Fibroblast of mammary gland (primary cell): ENCODE measurements at places on chromosomes 16 and 17.

DNA sequence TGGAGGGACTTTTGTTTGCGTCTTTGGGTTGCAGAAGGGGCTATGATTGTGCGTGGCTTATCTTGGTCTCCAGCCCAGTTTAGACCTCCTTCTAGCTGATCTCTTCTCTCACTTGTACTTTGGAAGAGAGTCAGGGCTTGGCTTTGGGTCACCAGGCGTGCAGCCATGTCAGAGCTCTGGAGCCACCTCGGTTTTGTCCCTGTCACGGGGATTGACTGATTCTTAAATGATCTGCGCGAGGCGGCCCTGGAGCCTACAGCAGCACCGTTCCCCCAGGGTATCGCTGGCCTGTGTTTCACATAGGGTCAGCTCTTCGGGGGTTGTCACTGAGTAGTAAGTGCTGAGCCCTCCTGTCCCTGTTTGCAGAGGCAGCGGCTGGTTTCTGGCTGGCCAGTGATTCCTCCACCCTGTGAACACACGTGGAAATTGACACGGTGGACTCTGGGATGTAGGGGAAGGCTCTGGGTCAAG lies 209.8 kb upstream of the CHMP6 start:
- DNase-seq, result no peak

GRCh38 chr16:1182316-1182671 lies 29.4 kb downstream of the CACNA1H start:
- peak; percentile 51 for DNase-seq

DNA sequence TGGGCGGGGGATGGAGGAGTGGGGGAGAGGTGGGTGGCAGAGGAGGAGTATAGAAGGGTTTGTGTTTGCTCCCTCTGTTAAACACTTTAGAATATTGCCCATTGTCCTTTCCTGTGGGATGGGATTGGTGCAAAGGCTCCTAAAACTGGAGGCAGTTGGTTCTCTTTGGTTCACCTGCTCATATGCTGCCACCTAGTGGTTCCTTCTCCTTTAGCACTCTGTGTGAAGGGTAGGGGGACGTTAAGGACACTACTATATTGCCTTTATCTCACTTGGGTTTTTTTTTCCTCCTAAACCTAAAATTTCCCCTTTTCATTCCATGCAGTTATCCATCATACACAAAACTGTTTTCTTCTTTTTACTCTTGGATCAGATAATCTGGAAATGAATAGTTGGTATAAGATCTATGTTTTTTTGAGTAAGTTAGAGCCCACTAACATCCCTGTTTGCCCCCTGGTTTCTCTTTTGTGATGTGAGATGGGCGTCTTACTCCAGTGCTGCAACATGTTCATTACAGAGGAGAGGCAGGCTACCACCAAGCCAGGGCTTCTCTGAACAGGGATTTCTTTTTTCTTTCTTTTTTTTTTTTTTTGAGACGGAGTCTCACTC lies 23.8 kb downstream of the SNX11 start:
- DNase-seq, result peak; percentile 72

DNA sequence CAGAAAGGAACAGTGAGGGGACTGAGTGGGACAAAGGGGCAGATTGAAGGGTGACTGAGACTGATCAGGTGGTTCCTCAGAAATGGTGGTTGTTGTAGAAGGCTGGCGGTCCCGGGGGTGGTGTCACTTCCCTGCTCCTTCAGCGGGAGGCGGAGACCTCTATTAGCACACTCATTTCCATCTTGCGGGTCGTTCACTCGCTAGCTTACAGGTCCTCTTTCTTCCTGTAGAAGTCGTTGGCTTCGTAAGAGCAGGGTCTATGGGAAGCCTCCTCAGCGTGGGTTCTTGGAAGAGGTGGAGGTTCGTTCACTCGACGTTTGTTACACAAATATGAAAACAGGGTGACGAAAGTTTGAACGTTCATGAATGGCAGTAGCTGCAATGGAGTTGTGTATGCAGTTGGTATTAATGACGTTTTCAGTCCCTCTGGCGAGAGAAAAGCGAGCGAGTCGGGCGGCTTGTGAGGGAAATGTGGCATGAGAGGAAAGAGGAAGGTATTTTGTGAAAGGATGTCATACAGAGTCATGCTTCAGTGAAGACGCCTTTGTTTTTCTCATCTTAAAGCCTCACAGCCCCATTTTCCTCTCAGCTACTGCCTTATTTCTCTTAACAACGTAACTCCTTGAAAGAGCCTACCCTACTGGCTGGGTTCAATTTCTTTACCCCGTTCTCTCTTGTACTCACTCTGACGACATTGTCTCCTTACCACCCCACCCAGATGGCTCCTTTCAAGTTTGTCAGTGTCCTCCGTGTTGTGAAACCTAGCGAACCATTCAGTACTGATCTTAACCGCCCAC lies 667 bp downstream of the EFCAB13 start:
- DNase-seq, result peak; percentile 52

GRCh38 chr16:733382-734207 lies 6.7 kb downstream of the HAGHL start:
- DNase-seq, result no peak

GRCh38 chr16:56898847-56899246 lies 33.1 kb upstream of the HERPUD1 start:
- no peak for DNase-seq

- no peak for DNase-seq
Measured at GRCh38 chr17:36632916-36633771, 31.8 kb downstream of the MRM1 start.

DNA sequence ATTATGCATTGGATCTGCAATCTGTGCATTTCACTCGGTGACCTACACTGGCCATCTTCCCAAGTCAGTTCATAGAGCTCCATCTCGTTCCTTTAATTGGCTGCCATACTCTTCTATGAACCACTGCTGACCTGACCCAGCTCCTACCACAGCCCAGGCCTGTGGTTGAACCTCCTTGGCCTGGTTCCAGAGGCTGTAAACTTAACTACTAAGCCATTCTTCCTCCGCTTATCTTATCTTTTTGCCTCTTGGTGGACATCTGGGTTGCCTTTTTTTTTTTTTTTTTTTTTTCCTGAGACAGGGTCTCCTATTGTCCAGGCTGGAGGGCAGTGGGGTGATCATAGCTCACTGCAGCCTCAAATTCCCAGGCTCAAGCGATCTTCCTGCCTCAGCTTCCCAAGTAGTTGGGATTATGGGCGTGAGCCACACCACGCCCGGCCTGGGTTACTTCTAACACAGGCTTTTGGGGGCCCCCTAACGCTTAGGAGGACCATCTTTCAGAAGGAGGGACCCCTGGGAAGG lies 18.3 kb downstream of the COQ7 start:
- peak; percentile 44 for DNase-seq

- DNase-seq, result no peak
Measured at GRCh38 chr16:50531359-50531758, 16.8 kb upstream of the NKD1 start.

- no peak for DNase-seq
Measured at GRCh38 chr16:57866529-57866918, 64.2 kb upstream of the KIFC3 start.

GRCh38 chr16:24729951-24730815 lies 732 bp downstream of the TNRC6A start:
- peak; percentile 32 for DNase-seq

GRCh38 chr17:2975469-2975958 lies 87.9 kb downstream of the OR1D5 start:
- peak; percentile 25 for DNase-seq

DNA sequence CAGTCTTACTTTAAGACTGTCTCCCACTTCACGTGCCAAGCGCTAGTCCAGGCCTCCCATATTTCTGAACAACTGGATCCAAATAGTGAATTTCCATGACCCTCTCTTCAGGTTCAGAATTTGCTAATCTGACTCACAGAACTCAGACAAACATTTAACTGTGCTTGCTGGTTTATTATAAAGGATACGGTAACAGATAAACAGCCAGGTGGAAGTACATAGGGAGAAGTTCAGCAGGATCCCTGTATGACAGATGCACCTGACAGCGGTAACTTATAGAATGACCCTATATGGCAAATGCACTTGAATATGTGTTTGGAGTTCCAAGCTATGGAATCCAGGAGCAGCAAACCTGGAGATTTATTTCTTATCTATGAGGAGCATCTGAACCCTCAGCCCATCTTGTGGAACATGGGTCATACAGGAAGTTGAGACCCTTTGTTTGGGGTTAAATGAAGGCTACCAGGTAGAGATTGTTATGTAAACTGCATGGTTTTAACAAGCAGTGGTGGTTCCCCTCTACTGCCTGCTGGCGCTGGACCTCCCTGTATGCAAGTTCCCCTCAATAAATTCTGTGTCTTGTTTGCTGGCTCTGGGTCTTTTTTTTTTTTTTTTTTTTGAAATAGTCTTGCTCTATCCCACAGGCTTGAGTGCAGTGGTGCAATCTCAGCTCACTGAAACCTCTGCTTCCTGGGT lies 622.6 kb downstream of the KCNJ2 start:
- no peak for DNase-seq

DNA sequence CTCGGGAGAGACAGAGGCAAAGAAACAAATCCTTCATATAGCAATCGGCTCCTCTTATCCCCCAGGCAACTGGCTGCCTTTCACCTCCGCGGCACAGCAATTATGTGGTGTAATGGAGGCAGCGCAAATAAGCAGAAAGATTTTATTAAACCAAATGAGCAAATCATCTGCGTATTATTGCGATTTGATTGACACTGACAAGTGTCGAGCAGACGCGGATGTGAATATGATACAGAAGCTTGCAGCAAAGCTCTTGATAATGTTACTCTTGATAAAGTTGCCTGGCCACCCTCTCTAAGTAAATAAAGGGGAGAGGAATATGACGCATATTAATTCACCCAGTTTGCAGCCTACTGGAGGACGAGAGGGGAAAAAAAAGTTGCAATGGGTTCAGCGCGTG lies 26.5 kb upstream of the AKTIP start:
- no peak for DNase-seq

DNA sequence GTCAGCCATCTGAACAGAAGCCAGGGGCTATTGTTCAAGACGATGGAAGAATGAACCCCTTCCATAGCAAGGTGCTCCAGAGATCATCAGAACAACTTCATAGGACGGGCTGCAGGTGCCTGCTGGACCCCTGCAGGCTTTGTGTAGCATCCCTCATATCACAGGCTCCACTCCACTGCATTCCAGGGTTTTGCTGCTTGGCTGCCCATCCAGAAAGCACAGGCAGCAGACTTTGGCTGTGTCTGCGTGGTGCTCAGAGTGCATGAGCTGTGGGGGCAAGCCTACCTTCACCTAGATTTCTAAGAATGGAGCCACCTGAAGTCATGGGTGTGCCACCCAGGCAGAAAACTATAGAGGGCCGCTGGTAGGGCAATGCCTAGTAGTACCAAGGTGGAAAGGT lies 93.9 kb upstream of the NLRP1 start:
- DNase-seq, result no peak

DNA sequence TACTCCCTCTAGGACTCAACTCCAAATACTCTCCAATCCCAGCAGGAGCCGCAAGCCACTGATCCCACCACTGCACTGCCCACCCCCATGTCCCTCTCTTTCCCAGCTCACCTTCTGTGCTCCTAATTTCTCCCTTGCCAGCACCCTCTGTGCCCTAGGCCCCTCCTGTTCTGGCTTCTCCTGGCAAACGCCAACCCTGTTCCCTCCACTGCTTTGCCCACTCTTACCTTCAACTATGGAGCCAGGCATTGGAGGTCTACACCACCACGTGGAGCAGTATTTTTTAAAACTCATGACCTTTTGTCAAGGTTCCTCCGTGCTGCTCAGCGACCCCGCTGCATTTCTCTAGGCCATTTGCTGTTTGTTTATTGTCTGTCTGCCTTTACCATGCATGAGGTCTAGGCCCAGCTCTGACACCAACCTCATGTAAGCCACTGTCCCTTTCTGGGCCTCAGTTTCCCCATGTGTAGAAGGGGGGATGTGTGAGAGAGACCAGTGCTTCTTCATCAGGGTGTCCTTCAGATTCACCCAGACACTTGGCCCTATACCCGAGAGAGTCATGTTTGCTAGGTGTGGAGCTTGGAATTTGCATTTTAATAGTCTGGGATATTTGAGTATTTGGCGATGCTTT lies 4.6 kb downstream of the CCDC102A start:
- no peak for DNase-seq

DNA sequence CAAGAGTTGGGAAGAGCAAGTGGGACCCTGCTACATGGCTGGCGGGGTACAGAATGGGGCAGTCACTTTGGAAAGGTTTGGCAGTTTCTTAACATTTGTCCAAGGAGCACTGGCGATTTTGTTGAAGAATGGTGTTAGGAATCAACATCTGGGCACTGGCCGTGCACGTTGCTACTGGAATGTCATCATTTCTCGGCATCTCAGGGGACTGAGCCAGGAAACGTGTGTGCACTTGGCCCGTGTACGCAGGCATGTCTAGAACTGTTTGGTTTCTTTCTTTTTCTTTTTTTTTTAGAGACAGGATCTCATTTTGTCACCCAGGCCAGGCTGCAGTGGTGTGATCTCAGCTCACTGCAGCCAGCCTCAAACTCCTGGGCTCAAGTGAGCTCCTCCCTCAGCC lies 17.3 kb upstream of the FOXK2 start:
- peak; percentile 64 for DNase-seq

DNA sequence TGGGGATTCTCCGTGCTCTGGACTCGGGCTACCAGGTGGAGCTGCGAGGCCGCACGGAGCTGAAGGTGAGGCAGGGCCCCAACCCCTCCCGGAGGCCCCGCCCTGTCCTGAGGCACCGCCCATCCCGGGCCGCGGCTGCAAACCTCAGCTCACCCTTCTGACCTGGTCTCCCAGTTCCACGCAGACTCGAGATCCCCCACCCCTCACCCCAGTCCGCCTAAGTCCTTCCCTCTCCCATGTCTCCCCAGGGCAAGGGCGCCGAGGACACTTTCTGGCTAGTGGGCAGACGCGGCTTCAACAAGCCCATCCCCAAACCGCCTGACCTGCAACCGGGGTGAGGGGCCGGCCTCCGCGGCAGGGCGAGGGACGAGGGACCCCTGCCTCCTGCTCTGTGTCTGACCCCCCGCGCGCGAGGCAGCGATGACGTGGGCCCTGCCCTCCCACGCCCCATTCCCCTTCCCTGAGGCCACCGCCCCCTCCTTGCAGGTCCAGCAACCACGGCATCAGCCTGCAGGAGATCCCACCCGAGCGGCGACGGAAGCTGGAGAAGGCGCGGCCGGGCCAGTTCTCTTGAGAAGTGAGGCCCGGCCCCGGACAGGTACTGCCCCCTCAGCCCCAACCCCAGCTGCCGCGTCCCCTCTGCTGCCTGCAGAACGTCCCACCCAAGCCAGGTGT lies 13.7 kb downstream of the GUCY2D start:
- no peak for DNase-seq

DNA sequence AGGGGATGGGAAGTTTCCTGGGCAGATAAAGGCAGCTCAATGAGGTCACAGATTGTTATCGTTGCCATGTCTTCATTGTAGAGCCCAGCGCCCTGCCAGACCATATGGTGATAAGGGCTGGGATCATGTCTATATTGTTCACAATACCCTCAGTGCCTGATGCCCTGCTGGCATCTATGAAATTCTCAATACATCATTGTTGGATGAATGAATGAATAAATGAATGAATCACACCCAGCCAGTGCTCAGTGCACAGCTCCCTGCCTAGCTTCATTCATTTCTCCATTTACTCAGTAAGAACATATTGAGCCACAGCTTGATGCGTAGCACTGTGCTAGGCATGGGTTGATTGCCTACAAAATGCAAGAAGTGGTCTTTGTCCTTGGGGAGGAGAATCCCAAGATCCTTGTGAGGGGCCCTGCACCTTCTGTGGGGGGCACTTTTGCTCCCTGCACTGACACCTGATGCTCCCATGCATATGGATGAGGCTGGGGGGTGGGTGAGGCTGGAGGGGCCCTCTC lies 29.7 kb downstream of the MRC2 start:
- no peak for DNase-seq
